ENCODE measurements at places on chromosomes 2 and 18.
A peak's percentile ranks its signal among the peaks of the same experiment; 100 is the strongest.

DNA sequence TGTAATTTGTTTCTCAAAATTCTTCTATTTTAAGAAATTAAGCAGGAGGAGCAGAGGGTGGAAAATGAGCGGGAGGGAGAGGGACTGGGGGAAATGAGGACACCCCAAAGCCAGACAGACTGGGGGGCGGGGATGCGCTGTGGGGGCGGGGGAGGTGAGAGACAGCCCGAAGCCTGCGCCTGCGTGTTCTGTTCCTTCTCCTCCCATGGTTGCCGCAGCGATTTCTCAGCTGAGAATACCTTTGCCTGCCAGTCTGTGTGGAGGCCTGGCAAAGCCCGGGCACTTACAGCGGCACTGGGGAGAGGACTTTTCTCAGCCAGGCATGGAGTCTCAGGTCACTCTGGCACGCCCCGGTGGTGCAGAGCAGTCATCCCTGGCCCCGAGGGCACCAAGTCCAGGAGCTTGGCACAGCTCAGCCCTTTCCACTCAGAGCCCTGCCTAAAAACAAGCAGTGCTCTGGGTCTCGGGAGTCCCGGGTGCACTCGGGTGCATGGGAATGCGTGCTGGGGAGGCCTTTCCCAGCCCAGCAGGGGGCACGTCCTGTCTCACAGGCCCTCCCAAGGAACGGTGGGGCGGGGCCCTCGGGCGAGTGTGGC is 289.3 kb upstream of the HS6ST1 start:
- DNase-seq, result no peak

DNA sequence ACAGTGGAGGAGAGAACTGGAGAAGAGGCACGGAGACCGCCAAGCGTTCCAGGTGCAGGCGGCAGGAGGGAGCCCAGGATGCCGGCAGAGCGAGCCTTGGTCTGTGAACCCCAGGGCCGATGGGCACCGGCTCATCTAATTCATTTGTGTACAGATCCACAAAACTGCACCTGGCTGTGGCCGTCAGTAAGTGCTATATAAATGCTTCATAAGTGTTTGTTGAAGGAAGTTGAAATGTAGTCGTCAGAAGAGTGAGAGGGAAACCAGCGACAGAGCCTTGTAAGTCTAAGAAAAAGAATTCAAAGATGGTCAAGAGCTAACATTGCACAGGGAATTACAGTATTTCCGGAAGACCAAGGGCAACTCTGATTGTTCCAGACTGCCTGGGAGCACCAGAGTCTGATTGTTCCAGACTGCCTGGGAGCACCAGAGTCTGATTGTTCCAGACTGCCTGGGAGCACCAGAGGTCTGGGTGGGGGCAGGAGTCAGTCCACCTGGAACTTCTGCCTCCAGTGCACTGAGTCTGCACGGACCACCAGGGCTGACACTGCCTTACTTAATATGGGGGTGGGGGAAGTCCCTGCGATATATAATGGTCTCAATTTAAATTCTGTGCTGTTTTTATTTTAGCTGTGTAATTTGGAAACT is 112.3 kb downstream of the BCL2 start:
- DNase-seq, result no peak

GRCh38 chr2:11784747-11785610 is 38.5 kb downstream of the LPIN1 start:
- DNase-seq, result peak; percentile 46

GRCh38 chr2:61995515-61995914 is 90.0 kb downstream of the COMMD1 start:
- no peak for DNase-seq

GRCh38 chr2:184921676-184922075 is 323.3 kb downstream of the ZNF804A start:
- no peak for DNase-seq

DNA sequence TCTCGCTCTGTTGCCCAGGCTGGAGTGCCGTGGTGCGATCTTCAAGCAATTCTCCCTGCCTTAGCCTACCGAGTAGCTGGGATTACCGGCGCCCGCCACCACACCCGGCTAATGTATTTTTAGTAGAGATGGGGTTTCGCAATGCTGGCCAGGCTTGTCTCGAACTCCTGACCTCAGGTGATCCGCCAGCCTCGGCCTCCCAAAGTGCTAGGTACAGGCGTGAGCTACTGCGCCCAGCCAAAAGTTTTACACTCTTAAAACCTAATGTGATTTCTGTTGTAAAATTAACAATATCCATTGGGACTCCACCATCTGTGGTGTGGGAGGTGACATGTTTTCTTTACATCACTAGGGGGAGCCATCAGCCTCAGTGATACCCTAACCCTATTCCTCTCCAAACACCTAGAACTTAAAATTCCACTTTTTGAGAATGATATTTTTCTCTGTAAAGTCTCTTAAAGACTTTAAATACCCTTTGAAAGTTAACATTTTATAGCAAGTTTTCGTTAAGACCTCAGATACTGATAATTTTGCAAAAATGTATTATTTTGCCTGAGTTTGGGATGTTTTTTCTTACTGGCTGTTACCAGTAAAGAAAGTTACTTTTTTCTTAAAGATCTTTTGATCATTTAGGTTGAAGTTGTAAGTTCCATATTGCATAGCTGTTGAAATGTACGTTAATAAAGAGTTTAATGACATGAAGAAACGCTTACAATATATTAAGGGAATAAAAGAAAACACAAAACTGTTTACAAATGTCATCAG is 11.6 kb upstream of the EIF2AK2 start:
- DNase-seq, result peak; percentile 23

DNA sequence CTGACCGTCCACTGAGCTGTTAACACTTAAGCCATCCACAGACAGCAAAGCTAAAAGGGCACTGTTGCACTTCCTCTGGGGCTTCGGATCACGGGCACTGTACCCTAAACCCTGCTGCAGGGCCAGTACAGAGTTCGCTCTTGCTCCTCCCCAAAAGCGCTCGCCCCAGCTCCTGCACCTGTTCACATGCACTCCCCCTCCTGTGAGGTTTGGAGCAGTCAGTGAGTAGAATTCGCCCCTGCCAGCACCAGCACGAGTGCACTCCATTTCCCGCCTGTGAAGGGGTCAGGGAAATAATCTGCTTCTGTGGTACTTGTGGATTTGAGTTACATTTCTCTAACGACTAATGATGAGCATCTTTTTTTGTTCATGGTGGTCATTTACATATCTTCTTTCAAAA is 158.8 kb downstream of the PTPRM start:
- DNase-seq, result no peak

DNA sequence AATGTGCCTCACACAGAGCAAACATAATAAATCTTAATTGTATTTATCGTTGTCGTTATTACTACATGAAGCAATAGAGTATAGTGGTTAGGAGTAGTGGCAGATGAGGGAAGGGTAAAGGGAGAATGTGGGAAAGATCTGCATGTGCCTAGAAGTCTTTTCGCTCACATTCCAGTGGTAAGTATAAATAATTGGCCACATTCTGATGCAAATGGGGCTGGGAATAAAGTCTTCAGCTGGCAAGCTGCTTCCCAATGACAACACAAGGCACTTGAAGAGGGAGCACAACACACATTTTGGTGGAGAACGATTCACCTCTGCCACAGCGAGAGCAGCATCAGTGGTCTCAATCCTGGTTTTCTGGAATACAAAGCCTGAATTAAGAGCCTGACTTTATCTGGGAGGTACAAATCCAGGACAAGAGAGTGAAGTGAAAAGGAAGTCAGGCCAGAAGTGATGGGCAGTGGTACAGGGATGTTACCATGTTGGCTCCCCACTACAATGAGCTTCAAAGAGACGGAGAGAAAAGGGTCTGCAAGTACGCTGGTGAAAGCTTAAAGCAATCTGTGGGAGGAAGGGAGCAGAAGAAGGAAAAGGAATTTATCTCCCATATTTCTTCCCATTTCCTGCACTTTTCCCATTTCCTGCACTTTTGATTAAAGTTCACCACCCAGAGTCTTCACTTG is 112.3 kb downstream of the ARHGAP15 start:
- DNase-seq, result peak; percentile 29

- no peak for DNase-seq
These were observed 366.7 kb downstream of the LRATD1 start for GRCh38 chr2:14999114-14999661.

- DNase-seq, result peak; percentile 23
These were observed 709 bp downstream of the PTPN2 start for GRCh38 chr18:12883372-12883683.

DNA sequence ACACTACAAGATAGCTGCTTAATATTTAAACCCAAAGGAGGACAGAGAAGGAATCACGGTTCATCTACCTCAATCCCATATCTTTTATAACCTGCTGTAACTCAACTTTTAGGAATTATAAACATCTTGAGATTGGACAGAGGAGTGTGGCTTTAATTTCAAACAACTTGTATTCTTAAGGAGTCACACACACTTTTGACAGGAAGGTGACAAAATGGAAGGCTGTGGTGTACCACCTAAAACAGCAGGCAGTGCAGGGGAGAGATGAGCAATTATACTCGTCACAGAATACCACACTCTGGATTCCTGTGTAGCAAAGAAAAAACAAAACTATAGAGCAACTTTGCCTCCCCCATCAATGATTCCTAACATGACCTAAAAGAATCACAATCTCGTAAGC is 194.8 kb downstream of the ZEB2 start:
- DNase-seq, result peak; percentile 82

GRCh38 chr2:28821295-28821958 is 10.8 kb downstream of the SPDYA start:
- DNase-seq, result peak; percentile 35

DNA sequence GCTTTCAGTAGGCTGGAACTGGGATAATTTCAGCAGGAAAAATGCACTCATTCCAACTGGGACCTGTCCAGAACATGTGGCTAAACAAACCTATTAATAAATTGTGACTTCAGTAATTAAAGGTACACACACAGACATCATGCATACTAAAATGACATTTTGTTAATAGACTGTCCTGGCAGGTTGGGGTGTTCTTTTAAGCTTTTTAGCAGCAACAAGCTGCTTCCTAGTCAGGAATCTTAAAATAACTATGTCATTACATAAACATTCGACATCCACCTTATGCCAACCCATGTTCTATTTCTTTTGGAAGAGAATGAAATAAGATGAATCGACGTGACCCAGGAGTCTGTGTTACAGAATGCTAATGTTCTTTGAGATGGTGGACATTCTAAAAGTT is 435.7 kb downstream of the TXNL1 start:
- peak; percentile 51 for DNase-seq

DNA sequence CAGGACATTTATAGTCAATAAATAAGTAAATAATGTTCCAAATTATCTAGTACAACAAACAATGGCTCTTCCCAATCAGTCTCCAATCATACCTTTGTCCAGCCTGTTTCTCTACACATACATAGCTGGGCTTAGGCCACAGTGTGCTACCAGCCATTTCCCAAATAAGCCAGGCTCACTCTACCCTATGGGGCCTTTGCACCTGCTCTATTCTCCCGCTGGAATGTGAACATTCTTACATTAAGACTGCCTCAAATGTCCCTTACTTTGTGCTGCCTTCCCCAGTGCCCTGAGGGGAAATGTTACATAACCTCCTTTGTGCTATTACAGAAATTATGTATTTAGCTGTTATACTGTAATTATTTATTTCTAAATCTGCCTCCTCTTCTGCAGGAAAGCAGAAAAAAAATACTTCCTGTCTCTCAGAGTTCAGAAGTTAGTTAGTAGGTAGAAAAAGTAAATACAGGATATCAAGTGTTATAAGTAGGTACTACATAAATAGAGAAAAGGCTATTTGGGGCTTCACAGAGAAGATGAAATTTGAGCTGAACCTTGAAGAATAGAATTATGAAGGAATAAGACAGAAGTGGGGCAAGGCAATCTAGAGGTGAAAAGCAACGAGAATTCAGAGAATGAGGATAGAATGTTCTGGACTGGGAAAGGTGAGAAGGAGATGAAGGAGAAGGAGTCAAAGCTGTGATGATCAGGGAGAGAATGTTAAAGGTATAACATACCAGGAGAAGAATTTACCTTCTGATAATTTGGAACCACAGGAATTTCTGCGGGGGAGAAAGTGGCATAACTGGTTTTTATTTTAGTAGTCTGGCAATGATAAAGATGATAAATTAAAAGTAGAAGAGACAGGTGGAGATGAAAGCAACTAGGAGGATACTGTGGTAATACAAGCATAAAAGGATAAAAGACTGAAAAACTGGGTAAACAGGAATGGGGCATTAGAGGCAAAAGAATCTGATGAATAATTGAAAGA is 37.0 kb downstream of the ROCK1 start:
- no peak for DNase-seq

GRCh38 chr2:219248845-219249202 is 3.5 kb downstream of the STK16 start:
- DNase-seq, result no peak

GRCh38 chr2:63654959-63655358 is 66.2 kb downstream of the MDH1 start:
- DNase-seq, result peak; percentile 68

DNA sequence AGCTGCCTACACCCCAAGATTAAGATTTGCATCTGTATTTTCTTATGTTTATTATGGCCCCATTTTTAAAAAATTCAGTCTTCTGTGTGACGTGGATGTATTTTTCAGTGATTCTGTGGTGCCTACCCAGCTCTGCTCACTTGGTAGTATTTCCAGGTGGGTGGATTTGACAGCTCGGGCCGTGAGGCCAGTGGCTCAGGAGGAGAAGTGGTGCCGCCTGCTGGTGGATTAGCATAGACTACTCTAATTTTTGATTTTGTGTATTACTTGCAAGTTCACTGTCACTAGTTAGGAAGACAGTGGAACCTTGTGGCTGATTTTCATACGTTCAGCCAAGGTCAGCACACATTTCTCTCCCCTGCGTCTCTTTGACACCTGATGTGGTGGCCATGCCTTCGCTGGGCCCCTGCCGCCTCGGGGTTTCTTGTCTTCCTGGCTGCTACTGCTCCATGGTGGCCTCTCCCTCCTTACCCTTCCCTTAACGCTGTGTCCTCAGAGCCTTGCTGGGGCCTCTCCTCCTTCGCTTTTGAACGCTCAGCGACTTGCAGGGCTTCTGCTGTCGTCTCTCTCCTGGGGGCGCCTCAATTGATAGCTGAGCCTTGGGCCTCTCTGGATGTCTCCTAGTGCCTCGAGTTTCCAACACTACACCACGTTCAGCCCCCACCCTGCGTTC is 89.4 kb downstream of the DGKD start:
- peak; percentile 52 for DNase-seq

DNA sequence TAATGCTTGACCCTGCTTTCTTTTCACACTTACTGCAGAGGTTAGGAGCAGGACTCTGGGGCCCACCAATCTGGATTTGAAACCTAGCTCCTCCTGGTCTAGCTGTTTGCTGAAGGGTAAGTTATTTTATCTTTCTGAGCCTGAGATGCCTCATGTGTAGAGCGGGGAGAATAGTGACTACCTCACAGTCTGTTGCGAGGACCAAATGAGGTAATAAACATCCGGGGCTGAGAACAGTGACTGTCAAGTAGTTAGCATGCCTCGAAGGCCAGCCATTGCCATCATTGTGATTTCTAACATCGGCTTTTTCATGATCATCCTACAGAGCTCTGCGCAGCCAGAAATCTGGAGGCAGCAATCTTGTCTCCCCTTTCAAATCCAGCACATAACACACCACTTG is 32.9 kb downstream of the PTPRM start:
- no peak for DNase-seq

DNA sequence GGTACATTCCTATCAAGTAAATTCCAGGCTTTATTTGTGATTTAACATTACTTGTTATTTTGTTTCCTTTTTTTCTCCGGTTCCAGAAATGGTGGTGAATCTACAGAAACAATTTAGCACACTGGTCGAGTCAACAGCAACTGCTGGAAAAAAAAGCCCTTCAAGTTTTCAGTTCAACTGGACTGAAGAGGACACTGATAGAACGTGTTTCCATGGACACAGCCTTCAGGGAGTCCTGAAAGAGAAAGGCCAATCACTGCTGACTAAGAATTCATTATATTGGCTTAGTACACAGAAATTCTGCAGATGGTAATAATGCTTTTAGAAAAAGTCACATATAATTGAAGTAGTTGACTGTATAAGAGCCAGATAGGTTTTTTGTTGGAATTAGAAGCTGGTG is 32.0 kb upstream of the GRHL1 start:
- no peak for DNase-seq
